Glutamatergic neuron (in vitro differentiated cells): ENCODE measurements at places on chromosomes 3 and 15.
A peak's percentile ranks its signal among the peaks of the same experiment; 100 is the strongest.

DNA sequence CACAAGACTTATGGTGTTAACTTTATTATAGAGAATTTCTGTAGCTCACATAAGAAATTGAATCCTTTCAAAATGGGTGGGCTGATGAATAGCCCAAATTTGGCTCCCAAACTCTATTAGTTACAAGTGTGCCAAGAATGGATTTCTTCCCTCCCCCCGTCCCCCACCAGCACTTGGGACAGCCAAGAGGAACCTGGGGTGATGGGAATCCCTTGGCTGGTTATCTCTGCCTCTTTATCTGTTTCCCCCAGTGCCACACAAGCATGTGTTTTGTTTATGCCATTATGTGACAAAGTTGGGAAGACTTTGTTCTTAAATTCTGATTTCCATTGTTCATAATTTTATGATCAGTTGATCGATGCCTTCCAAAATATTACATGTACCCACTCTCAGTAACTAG is 28.3 kb downstream of the CMSS1 start:
- no peak for DNase-seq

- DNase-seq = no peak
These were observed 10.1 kb downstream of the AADACL2 start for GRCh38 chr3:151743855-151744254.

- no peak for DNase-seq
These were observed 23.0 kb downstream of the MESD start for GRCh38 chr15:80966431-80967197.

DNA sequence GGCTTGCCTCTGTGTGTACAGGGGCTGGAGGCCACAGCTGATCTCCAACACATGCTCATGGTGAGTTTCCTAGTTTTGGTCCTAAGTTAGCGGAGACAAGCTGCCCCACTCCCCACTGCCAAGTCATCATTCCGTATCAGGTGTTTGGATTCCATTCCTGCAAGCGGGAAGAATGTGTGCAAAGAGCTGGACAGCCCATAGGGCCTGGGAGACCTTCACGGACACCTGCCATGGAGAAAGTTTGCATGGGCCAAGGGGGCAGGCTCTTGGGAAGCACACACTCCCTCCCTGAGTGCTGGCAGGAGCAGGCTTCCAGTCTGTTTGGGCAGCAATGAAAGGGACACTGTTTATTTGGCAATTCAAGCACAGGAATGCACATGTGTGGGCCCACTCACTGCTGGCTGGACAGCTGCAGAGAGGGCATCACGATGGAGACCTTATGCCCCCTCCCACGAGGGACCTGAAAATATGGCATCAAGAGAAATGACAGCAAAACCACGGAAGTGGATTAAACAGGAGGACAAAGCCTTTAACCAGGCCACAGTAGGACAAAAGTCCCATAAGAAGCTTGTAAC is 149.7 kb downstream of the KLF13 start:
- no peak for DNase-seq

GRCh38 chr15:31212326-31213080 is 111.0 kb upstream of the TRPM1 start:
- no peak for DNase-seq

DNA sequence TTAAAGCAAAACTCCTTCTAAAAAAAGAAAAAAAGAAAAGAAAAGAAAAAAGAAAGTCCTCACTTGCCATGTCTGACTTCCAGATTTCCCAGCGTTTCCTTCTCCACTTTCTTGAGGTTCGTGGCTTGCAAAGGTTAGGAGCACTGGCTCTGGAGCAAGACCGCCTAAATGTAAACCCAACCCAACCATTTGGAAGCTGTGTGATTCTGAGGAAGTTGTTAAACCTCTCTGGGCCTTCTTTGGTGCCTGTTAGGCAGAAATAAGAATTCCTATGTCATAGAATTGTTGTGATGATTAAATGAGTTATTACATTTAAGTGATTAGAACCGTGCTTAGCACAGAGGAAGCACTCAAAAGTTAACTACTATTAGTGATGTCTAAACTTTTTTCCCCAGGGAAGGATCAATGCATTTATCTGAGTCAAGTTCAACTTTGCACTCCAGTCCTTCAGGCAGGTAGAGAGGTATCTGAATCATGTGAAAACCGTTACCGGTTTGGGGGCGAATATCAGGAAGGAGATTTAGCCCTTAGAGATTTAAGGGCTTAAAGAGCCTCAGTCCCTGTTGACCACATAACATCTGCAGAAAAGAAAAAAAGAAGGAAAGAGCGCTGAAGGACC is 78.3 kb upstream of the HES1 start:
- no peak for DNase-seq

DNA sequence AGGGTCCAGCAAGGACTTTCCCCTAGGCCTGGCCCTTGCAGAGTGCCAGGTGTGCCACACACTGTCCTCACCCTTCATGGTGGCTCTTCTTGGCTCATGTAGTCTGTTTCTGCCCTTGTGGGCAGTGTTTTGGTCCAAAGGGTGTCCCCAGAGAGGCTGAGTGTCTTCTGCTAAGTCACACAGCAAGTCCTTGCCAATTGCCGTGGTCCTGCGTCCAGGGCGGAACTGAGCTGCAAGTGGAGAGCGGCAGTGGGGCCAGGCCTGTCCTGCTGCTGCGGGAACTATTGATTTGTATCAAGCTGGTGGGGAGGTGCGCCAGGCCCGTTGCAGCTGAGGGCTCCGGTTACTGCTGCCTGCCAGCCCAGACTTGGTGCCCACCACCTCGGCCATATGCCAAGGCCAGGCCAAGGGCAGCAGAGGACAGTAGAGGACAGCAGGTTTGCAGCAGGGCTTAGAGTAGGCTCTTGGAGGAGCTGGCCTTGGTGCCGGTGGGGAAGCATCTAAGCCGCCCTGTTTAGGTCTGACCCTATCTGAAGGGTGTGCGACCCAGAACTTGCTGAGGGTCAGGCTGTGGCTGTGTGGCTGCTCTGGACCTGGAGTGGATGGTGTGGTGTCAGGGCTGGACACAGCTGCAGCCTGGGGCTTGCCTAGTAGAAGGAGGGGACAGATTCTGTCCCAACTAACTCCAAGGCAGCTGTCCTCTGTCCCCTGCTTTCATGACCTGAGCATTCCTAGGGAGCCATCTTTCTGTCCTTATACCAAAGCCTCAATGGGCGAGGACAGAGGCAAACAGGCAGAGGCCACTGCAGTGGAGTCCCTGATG is 4.5 kb downstream of the AMIGO3 start:
- no peak for DNase-seq

GRCh38 chr3:171005648-171006047 is 20.9 kb downstream of the SLC2A2 start:
- no peak for DNase-seq

DNA sequence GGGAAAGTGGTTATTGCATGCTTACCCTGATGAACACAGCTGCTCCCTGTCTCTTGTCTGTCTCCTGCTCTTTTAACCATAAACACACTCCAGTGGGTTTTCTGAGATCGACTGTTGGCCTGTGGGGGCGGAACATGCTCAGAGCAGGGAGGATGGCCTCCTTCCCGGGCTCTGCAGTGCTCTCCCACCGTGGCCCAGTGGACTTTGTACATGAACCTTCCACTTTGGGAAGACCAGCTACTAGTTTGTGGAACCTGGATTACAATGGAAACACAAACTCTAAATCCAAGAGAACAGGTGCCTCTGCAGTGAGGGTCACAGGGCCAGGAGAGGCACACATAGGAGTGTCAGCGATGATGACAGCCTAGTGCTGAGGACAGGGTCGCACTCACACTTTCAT is 56.5 kb downstream of the KLF13 start:
- no peak for DNase-seq

GRCh38 chr15:78054966-78055365 is 22.5 kb downstream of the TBC1D2B start:
- DNase-seq = no peak

DNA sequence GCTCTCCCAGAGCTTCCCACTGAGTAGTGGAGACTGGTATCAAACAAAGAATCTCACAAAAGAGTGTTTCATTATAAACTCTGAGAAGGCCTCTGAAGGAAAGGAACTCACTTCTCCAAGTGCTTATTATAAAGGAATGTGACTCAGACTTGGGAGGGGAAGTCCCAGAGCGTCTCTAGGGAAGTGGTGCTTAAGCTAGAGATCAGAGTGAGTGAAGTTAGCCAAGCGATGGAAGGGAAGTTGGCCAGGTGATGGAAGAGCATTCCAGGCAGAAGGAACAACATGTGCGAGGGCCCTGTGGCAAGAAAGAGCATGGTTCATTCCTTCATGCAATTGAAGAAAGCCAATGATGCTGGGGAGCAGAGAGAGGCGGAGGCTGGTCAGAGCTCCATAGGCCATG is 2.3 kb downstream of the XYLB start:
- no peak for DNase-seq

DNA sequence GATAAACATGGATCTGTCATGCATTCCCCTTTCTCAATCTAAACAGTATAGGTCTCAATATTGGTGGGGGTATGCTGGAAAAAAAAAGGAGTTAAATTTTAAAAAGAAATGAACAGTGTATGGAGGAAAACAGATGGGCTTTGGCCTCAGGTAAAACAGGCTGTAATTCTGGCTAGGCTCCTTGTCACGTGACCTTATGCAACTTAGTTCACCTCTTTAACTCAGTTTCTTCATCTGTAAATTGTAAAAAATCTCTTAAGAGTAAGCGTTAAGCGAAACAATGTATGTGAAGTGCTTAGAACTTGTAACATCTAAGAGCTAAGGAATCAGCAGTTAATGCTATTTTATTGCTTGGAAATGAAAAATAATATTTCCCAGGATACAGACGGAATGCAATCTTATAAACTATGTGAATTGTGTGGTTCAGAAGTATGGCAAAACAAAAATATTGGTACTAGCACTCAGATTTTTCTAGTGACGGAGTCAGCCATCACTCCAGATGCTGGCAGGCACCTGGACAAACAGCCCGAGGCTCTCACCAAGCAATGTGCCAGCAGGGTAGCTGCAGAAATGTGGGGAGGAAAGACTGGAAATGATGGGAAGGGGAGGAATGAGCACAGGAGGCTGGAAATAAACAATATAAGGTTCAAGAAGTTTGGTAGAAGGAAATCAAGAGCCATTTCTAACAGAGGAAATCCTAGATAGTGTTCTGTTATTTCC is 172.8 kb downstream of the USP13 start:
- DNase-seq = no peak

- DNase-seq = no peak
These were observed 16.7 kb upstream of the GPR160 start for GRCh38 chr3:170021083-170021482.

DNA sequence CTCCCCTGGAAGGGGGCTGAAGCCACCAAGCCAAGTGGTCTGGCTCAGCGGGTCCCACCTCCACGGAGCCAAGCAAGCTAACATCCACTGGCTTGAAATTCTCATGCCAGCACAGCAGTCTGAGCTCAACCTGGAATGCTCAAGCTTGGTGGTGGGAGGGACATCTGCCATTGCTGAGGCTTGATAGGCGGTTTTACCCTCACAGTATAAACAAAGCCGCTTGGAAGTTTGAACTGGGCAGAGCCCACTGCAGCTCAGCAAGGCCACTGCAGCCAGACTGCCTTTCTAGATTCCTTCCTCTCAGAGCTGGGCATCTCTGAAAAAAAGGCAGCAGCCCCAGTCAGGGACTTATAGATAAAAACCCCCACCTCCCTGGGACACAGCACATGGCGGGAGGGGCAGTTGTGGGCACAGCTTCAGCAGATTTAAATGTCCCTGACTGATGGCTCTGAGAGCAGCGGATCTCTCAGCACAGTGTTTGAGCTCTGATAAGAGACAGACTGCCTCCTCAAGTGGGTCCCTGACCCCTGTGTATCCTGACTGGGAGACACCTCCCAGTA is 23.2 kb upstream of the IGSF10 start:
- no peak for DNase-seq

GRCh38 chr15:94164202-94164807 is 67.1 kb upstream of the MCTP2 start:
- DNase-seq = peak; percentile 68
